ENCODE measurements at places on chromosomes 12 and 14.
A peak's percentile ranks its signal among the peaks of the same experiment; 100 is the strongest.

- DNase-seq = no peak
Measured at GRCh38 chr12:88552610-88553079, 27.6 kb downstream of the KITLG start.

DNA sequence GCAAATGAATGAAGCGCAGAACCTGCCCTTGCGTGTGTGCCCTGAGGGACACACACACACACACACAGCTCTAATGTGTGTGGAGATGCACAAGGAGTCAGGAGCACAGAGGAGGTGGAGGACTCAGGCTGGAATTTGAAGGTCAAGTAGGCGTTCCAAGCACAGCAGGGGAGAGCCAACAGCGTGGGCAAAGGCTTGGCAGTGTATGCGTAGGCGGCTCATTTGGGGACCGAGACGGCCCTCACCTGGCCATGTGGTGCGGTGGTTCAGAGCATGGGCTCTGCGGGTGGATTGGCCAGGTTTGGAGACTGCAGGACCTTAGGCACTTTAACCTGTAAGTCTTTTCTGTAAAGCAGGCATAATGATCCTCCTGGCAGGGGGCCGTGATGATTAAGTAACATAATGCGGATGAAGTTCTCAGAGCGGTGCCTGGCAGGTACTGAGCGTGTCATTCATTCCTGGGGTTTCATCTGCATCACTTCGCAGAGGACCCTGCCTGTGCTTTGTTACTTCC lies 69.5 kb upstream of the SLC24A4 start:
- peak; percentile 19 for DNase-seq

DNA sequence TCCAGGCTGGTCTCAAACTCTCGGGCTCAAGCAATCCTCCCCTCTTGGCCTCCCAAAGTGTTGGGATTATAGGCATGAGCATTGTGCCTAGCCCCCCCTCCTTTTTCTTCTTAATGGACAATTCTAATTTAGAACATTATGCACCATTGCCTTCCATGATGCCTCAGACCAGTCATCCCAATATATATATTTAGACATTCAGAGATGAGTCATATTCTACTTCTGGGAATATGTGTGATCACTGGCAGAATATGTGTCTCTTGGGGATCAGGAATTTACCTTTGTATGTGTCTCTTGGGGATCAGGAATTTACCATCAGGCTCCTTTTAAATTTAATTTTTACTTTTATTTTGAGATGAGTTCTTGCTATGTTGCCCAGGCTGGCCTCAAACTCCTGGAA lies 7.5 kb upstream of the CCDC177 start:
- no peak for DNase-seq

- DNase-seq = no peak
Measured at GRCh38 chr12:20604408-20605067, 90.6 kb upstream of the SLCO1C1 start.

DNA sequence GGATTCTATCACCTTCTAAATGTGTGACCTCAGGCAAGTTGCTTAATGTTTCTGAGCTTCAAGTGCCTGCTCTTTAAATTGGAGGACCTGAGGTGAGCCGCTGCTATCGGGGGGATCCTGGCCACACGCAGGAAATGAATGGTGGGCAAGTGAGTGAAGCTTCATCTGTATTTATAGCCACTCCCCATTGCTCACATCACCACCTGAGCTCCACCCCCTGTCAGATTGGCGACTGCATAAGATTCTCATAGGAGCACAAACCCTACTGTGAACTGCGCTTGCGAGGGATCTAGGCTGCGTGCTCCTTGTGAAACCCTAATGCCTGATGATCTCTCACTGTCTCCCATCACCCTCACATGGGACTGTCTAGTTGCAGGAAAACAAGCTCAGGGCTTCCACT lies 158.6 kb upstream of the CCND2 start:
- DNase-seq = no peak

DNA sequence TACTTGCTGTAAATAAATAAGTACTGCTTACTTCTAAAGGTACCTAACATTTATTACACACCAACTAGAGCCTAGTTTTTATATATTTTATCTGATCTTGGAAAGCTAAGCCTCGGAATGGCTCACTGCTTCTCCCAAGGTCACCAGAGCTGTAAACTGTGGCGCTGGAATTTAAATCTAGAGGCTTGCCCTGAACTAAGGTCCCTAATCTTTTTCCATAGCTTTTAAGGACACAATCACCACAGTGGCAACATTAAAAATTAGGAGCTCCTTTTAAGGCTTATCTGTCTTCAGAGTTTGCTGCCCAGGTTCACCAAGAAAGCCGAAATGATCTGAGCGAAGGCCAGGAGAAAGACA lies 670 bp downstream of the CCNB1IP1 start:
- no peak for DNase-seq

DNA sequence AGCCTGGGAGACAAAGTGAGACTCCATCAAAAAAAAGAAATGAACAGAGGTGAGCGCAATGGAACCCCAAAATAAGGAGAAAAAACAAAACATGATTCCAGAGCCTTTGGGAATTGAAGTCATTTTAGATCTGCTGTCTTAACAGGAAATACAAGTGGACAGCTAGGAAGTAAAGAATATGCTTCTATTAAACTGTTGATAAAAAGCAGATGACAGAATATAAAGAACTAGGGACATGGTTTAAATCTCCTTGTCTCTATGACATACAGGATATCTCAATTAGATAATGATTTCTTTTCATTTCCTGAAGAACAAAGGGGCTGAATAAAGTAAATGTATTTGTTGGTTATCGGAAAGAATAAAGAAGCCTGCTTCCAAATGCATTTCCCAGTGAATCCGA lies 49.3 kb upstream of the ETV6 start:
- DNase-seq = no peak

DNA sequence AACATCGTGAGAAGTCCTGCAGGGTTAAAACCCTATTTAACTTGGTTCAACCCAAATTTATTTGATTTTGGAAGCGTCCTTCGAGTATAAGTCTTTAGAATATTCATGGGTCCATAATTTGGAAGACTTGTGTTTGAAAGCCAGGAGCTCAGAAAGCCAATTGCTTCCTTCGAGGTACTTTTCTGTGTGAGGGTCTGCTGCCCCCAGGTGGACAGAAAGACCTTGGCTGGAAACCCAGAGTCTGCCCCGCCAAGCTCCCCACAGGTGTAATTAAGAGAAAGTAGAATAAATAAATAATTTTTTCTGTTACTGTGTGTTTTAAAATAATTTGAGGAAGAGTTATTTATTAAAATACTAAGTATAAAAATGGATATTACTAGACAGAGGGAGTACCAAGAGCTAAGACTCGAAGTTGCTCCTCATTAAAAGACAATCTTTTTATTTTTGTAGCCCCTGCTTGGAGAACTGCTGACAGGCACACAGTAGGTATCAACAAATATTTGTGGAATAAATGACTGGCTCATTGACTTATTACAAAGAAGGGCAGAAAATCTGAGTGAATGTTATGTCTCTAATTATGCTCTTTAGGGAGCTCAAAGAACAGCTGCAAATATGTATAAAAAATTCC lies 105.8 kb downstream of the PAH start:
- no peak for DNase-seq

DNA sequence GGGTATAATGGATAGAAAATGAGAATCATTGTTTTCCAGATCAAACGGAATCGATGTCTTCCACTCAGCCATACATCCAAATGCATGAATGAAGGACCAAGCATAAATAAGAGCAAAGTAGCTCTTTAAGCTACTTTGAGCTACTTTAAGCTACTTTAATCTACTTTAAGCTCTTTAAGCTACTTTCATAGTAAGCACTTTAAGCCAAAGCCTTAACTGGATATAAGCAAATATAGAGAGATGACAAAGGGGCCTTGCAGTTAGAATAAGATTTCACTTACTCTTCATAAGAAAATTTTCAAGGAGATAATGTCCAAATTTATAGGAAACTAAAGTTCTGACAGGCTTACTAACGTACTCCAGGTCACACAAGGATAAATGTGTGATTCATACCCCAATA lies 355.6 kb upstream of the KITLG start:
- no peak for DNase-seq

GRCh38 chr14:104998801-104999200 lies 13.2 kb downstream of the CLBA1 start:
- DNase-seq = no peak

GRCh38 chr14:93245764-93246420 lies 38.8 kb downstream of the UBR7 start:
- DNase-seq = no peak

GRCh38 chr14:64394977-64395633 lies 7.0 kb downstream of the MTHFD1 start:
- DNase-seq = no peak

DNA sequence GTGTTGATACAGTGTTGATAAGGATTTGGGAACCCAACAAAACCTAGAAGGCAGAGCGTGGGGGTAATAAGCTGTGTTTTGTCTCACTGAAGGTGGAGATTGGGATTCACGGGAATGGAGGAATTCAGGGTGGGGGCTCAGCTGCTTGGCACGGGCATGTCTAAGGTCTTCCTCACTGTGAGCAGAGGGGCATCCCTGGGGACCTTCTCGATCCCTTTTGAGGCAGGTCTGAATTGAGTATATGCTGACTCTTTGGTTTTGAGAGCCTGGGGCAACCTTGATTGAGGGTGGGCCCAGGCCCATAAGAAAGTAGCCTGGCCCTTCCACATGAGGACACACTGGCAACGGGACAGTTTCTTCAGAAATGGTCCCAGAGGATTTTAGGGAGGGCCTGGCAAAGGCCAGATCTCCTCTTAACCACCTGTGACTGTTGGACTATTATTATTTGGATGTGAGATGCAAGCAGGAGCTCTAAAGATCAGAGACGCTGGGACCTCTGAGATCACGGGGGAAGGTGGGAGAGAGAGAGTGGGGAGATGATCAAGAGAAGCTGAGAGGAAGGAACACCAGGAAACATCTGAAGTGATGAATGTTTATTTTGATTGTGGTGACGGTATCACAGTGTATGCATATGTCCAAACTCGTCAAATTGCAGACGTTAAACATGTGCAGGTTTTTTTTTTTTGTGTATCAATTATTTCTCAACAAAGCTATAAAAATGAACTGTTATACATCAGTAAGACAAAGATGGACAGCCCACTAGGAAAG lies 48.4 kb downstream of the SMIM41 start:
- DNase-seq = no peak

DNA sequence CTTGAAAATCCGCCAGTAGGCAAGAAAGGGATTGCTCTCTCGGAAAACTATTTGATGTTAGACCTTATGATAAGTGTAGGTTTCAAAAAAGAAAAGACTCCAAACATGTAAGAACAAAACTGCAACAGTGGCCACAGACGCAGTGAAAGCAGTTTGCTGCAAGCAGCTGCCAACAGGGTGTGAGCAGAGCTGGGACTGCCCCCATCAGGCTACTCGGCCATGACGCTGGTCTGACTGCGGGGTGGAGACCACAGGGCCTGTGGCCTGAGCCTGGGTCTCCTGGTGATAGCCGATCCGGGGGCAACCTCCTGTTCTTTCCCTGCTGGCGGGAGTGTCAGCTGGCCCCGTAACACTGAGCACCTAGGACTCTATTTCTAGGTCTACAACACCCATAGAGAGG lies 63.2 kb downstream of the AMN start:
- no peak for DNase-seq

DNA sequence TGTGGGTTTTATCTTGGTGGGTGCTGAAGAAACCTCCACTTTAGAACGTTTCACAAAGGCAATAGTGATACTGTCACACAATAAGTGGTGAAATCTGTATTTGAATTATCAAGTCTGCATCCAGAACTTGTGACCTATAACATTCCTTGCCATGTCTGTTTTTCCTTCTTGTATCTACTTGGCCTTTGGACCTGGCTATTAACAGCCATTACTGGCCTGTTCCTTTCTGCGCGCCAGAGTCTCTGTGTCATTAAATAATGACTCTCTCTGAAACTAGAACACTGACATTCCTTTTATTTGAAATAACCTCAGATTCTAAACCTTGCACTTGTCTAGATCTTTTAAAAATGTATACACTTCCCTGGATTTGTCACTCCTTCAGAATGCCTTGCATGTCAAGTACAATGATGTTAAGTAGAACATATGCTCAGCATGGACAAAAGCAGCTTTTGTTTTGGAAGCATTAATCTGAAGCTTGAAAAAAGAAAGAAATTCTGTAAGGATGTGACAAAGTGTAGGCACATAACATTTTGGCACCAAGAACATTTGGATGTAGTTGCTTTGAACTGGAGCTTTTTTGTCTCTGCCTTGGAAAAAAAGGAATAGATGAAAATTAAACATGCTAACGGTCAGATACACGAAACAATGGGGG lies 95.5 kb upstream of the RPL10L start:
- DNase-seq = no peak

All from coronary artery (tissue), 2 donors.